Activated CD4-positive, alpha-beta T cell treated with anti-CD3 and anti-CD28 coated beads, Interleukin-2, amount 50 U/mL, for 24 hours (primary cell): ENCODE measurements at places on chromosomes 11 and 22.

DNA sequence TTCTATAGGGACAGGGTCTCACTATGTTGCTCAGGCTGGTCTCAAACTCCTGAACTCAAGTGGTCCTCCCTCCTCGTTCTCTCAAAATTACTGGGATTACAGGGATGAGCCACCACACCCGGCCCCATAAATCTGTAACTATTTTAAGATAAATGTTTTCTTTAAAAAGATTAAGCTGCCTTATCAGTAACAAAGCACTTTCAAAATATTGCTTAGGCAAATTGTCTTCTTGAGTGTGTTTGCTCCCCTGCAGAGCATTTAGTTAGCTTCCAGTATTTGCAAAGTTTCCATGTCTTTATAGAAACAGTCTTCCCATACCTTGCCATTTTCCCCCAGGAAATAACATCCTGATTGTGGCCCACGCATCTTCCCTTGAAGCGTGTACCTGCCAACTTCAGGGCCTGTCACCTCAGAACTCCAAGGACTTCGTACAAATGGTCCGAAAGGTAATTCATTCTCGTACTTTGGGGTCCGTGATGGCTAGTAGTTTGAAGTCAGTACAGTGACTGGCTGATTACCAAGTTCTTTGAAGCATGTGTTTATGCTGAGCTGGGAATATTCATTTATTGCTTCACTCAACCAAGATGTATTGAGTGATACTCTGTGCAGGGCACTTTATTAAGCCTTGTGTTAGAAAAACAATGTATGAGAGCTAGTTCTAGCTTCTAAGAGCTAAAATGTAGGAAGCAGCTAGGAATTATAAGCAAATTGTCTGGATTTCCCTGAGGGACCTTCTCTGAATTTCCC lies 30.4 kb upstream of the CRTAM start:
- DNase-seq, result no peak

DNA sequence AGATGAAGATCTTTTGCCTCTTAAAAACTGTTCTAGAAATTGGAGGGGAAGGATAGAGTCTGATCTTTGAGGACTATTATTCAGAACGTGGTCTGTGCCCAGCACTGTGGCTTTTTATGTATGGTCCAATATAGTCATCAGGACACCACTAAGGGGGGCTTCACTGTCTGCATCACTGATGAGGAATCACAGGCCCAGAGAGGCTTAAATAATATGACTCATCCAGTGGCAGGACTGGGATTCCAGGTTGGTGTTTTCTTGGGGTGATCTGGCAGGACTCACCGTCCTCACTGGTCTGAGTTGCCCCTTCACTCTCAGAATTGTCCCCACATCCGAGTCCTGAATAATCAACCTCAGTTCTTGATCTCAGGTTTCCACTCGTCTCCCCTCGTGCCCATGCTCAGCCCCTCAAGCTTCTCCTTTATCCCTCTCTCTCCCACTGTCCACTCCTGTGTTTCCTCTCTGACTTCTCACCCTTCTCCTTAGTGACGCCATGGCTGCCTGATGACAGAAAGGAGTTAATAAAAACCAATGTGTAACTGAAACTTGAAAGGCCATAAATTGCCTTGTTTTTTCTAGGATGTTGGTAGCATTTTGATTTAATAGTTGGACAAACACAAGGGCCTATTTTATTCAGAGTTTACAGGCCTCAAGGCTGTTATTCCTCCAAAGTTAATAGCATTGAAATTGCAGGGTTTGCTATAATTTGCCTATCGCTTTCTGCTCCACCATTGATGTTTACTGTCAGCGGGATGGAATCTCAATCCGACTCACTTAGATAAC lies 95.7 kb upstream of the NNMT start:
- no peak for DNase-seq

DNA sequence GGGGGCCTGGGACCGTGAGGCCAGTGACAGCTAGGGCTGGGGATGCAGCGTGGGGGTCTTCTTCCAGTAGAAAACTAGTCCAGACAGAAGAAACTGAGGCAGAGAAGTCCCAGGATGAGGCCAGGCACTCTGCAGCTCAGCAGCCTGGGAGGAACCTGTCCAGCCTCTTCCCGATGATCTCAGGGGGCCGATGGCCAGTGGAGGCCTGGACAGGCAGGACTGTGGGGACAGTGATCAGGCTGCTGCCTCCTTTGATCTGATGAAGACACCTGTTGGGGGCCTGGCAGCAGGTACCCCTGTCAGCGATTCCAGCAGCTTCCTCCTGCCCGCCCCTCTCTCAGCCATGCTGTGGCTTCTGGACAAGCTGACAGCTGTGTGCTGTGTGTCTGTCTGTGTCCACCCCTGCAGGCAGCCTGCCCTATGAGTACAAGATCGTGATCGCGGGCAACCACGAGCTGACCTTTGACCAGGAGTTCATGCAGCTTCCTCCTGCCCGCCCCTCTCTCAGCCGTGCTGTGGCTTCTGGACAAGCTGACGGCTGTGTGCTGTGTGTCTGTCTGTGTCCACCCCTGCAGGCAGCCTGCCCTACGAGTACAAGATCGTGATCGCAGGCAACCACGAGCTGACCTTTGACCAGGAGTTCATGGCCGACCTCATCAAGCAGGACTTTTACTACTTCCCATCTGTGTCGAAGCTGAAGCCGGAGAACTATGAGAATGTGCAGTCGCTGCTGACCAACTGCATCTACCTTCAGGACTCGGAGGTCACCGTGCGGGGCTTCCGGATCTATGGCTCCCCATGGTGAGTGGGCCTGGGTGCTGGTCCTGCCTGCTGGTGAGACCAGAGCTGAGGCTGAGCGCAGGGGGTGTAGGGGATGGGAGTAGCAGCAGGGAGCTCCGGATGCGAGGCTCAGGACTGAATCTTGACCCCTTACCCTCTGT lies 62.6 kb downstream of the MPPED1 start:
- DNase-seq, result no peak

- DNase-seq, result no peak
Measured at GRCh38 chr11:12223771-12224536, 113.6 kb downstream of the MICAL2 start.

- DNase-seq, result no peak
Measured at GRCh38 chr11:114134870-114135269, 75.4 kb downstream of the ZBTB16 start.

GRCh38 chr11:95991545-95991944 lies 67.6 kb upstream of the MTMR2 start:
- no peak for DNase-seq

DNA sequence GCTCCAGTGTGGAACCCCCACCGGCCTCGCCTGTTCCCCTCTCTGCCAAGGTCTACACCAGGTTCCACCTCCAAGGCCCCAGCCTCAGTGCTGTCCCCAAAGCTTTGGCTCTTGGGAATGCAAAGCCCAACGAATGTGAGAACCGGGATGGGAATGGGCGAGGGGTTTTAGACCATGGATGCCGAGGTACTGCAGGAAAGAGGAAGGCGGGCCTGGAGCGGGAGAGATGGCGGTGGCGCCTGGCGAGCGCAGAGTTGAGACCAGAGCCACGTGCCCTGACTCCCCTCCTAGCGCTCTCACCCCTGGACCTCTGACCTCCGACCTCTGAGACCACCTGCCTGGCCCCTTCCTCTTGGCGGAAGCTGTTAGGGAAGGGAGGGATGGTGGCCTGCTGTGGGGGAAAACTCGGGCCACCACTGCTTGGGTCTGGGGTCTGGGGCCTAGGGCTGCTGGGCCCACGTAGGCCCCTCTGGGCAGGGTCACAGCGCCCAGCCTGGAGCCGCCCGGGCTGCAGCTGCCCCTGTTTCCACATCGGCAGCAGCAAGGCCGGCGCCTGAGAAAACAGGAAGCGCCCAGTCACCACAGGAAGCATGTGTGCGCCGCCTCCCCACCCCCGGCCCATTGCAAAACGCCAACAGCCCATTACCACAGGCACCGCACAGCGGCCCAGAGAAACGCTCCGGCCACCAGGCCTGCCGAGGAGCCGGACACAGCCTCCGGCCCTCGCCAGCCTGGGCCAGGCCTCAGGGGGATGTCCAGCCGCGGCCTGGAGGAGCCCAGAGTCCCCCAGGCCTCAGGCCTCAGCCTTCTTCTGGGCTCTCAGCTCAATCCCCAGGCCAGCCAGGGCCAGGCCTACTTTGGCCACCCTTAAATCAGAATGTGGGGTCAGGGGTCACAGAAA lies 13.8 kb upstream of the SLC39A13 start:
- DNase-seq, result peak; percentile 50

DNA sequence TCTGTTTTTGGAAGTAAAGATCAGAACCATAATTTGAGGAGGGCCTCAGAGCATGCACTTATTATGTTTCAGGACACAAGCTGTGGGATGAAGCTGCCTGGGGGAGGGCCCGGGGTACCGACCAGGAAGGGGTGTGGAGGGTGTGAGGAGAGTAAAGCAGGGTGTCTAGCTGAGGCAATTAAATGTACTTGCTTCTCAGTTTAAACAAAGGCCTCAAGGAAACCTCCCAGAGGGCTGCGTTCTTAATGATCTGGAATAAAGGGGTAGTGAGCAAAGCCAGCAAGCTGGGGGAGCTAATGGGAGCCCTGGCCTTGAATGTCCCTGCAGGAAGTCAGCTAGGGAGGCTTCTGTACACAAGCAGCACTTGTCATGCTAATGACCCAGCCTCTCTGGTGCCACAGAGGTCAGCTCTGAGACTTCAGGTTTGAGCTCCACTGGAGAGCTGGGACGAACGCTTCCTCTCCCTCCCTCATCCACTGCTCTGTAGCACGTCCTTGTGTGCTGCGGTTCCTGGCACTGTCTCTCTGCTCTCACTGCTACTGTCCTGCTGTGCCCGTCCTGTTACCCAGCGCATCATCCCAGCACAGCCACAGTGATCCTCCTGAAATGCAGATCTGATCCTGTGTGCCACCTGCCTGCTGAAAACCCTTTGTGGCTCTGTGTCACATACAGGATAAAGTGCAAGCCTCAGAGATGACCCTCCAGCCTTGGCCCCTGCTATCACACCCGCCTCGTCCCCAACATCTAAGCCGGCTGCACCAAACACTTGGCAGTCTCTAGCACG lies 159.7 kb downstream of the DBX1 start:
- DNase-seq, result no peak

DNA sequence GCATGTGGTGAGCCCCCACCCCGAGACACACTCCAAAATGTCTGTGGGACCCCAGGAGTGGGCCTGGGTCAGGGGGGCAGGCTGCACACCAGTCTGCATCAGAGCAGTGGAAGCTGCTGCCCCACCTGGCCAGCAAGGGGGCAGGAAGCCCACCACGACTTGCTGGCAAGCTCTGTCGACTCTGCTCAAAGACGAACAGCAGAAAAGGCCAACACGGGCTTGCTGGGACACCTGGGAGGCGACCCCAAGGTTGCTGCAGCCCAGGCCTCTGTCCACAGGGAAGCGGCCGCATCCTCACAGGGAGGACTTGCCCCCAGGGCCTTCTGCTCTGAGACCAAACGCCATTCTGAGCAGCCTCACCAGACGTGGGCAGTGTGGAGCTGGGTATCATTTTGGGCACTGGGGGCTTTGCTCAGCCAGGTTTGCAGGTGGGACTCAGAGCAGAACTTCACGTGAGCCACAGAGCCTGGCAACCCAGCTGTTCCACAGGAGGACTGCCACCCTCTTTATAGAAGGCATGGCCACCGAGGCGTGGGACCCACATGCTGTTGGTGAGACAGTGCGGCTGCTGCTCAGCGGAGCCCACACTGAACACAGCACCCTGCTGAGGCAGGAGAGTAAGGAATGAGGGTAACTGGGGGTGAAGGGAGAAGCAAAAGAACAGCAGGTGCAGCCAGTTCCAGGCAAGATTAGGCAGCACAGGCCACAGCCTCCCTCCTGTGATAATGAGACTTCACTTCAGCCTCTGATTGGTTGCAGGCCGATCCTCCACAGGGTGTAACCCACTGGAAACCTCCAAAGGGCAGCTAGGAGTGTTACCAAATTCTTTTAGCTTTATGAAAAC lies 11.0 kb downstream of the IL17REL start:
- DNase-seq, result no peak
